ENCODE measurements at places on chromosomes 1 and 21. TPM values are rescaled to one million over a fixed set of nuclear protein-coding genes. Genes with fewer than 3 reads are reported as not detected.

The SIPA1L2 gene
- 0.54 TPM for polyA plus RNA-seq

GRCh38 chr1:110321846-110322245 is 17.3 kb upstream of the RBM15 start:
- no peak for DNase-seq

DNA sequence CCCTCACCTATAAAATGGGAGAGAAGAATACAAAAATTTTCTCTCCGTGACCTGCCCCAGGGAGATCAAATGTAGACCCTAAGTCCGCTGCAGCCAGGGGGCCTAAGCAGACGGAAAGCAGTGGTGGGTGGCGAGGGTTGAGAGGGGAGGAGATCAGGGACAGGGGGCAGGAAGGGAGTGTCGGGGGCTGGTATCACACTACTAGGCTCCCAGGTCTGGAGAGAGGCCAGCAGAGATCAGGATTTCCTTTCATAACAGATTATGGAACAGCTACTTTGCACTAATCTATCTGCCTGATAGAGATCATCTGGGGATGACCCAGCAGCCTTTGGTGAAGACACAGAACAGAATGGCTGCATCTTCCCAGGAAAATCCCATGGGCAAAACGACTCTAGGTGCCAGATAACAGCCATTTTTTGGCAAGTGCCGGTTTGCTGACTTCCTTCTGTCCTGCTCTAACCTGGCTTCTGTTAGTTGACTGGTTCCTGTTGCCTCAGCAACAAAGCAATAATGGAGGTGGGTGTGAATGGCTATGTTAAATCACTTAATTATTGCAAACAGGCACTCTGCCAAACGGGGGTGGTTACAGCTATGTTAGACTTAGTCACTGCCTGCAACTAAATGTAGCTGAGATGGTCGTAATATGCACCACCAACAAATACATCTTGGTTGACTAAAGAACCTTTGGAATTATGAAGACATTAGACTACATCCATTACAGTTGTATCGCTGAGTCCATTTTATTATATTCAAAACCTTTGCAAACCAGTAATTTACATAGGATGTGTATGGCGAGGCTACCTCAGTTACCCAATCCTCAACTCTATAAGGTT is 30.0 kb upstream of the EPS8L3 start:
- DNase-seq = peak; percentile 62

- DNase-seq = no peak
Measured at GRCh38 chr1:161115132-161115711, 2.6 kb downstream of the PFDN2 start.

DNA sequence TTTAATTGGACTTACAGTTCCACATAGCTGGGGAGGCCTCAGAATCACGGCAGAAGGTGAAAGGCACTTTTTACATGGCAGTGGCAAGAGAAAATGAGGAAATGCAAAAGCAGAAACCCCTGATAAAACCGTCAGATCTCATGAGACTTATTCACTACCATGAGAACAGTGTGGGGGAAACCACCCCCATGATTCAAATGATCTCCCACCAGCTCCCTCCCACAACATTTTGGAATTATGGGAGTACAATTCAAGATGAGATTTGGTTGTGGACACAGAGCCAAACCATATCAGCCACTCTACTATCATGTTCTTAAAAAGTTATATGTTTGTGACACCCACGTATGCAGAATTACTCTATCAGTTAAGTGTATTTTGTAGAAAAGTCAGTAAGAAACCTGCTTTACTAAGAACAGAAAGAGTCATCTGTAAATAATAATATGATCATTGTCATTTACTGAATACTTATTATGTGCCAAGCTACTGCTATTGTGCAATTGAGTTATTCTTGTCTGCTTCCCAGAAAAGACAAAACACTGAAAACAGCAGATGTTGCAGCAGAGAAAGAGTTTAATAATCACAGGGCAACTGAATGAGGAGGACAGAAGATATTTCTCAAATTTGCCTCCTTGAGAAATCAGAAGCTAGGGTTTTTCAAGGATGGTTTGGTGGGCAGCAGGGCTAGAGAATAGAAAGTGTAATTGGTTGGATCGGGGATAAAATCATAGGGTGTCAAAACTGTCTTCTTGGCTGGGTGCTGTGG is 207.7 kb upstream of the FGGY start:
- no peak for DNase-seq

The GPR37L1 gene
- not detected for polyA plus RNA-seq

- DNase-seq = no peak
Measured at GRCh38 chr1:155324717-155325602, 4.3 kb downstream of the RUSC1 start.

DNA sequence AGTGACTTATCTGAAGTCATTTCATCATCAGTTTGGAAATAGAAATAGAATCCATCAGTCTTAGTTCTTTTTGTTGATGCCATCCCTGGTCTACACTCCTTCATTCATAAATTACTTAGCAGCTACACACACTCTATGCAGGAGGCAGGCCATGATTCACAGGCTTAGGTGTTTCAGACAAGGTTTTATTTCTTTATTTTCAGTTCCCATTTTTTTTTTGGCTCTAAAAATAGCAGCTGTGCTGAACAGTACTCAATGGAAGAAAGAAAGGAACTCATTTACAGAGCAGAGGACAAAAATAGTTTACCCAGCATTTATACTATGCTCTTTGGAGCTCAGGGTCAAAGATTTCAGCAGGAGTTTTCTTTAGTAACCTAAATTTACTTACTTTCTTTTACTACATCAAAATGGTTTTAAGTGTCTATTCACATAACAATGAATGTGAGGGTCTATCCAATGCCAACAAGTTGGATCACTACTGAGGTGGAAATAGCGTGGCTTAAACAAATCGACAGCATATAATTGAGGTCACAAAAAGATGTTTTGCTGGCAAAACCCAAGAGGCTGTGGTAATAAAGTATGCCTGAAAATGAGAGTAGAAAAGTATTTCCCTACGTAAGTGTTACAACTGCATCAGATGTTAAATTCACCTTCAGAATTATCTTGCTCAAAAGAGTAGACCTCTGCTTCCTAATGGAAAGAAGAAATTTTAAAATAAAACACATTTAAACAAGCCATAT is 7.7 kb downstream of the KRTAP19-8 start:
- DNase-seq = no peak

- DNase-seq = no peak
Measured at GRCh38 chr1:43861988-43862735, 71.4 kb upstream of the ARTN start.

GRCh38 chr1:118264343-118264742 is 79.3 kb upstream of the SPAG17 start:
- no peak for DNase-seq

- DNase-seq = no peak
Measured at GRCh38 chr1:121483961-121484424, 299.2 kb downstream of the SRGAP2C start.

GRCh38 chr1:17885663-17886320 is 130.7 kb downstream of the ACTL8 start:
- DNase-seq = no peak

The SPRR2G gene
- not detected for polyA plus RNA-seq

The FCRL6 gene
- 442 TPM for polyA plus RNA-seq

The LINGO4 gene
- polyA plus RNA-seq = not detected

GRCh38 chr1:104056786-104057185 is 307.1 kb downstream of the AMY1C start:
- DNase-seq = no peak

DNA sequence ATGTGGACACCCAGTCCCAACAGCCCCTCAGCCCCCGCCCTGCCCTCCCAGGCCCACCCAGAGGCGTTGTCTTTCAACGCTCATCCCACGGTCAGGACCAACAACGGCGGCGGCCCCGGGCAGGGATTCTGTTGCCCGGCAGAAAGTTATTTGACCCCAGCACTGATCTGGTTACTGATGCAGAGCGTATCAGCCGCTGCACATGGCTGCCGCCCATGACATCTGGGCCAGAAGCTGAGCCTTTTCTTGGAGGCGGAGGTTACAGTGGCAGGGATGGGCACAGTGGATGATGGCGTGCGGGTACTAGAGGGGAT is 127.1 kb upstream of the ARHGEF16 start:
- no peak for DNase-seq

The CDC20 gene
- polyA plus RNA-seq = 4.0 TPM

GRCh38 chr21:20997636-20998455 is at the start of gene NCAM2:
TSS of gene NCAM2 (plus strand) at chr21:20998409.
- peak; percentile 41 for DNase-seq

The ABCG1 gene
- polyA plus RNA-seq = 4.3 TPM

DNA sequence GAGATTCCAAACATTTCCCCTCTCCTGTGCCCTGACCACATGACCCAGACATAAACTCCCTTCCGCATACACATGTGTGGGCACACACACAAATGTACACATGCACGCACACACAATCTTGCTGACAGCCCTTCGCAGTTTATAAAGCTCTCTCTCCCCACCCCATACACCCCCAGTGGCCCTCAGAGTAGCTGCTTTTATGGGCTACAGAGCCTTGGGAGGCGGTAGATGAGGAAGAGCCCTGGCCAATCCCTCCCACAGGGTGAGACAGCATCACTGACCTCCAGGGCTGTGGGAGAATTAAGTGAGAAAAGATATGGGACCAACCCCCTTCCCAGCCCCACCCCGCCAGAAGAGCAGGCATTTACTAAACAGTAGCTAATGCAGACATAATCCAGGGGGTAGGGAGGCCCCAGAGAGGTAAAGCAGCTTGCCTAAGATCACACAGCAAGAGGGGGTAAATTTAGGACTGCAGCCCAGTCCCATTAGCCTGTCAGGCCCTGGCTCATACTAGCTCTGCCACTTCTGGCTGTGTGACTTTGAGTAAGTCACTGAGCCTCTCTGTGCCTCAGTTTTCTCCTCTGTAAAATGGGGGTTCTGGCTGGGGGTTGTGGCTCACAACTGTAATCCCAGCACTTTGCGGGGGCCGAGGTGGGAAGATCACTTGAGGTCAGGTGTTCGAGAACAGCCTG is 5.1 kb downstream of the SDC3 start:
- no peak for DNase-seq

- DNase-seq = no peak
Measured at GRCh38 chr21:21788591-21788990, 790.4 kb downstream of the NCAM2 start.

GRCh38 chr1:224510880-224511645 is 76.5 kb upstream of the WDR26 start:
- no peak for DNase-seq

The HES3 gene
- not detected for polyA plus RNA-seq

GRCh38 chr1:191134796-191135195 is 657.1 kb upstream of the BRINP3 start:
- DNase-seq = no peak

The CYP4X1 gene
- not detected for polyA plus RNA-seq

GRCh38 chr1:93021539-93022134 is 57.4 kb upstream of the MTF2 start:
- peak; percentile 50 for DNase-seq

- DNase-seq = no peak
Measured at GRCh38 chr1:25556791-25557476, 13.5 kb downstream of the LDLRAP1 start.

DNA sequence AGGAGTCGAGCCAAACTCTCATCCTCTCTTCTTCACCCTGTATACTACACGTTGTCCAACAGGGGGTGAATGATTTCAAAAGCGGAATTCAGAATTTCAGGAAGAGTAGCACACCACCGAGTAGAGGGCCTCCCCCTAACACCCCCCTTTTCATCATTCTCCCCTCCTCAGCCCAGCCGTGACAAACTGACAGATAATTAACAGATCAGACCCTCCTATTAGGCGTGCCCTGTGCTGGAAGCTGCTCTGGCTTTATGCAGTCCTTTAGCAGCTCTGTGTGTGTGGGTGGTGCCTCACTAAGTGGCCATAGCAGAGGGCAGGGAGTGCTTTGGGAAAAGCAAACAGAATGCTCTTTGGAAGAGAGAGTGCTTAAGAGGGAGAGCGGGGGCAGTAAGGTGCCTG is 44.3 kb downstream of the PEX14 start:
- DNase-seq = no peak

The CLCA1 gene
- polyA plus RNA-seq = not detected

DNA sequence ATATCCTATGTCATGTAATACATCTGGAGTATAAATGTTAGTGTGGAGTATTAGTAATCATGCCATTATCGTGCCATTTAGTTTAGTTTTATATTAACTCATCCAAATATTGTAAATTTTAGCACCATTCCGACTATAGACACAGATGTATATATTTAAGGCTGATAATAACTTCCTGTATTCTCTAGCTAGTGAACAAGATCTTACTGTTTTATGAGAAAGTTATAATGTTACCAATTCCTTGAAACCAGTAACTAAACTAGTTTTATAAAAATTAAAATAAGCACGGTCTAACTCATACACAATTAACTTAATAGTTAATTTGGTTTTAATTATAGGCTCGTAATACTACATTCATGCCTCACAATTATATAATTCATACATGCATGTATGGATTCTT is 808.6 kb downstream of the USP25 start:
- no peak for DNase-seq

DNA sequence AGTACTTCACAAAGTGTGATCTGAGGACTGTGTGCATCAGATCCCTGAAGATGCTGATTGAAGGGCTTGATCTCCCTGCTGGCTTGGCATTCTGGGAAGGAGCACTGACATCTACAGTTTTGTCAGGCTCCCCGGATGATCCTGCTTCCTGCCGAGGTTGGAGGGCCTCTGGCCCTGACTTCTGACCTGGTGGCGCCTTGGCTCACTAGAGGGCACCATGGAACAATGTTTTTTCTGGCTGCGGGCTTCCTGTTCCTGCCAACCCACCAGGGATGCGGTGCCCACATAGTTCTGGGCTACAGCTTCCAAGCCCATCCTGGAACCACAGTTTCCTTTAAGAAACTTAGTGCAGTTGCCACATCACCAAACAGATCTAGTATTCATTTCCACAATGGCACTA is 38.8 kb upstream of the RASAL2 start:
- DNase-seq = no peak

- no peak for DNase-seq
Measured at GRCh38 chr1:54163051-54163450, 10.3 kb upstream of the CDCP2 start.

GRCh38 chr1:114764689-114765088 is 6.9 kb upstream of the CSDE1 start:
- DNase-seq = no peak

- no peak for DNase-seq
Measured at GRCh38 chr1:43902058-43902831, 31.4 kb upstream of the ARTN start.

The USP21 gene
- 9.0 TPM for polyA plus RNA-seq

- DNase-seq = no peak
Measured at GRCh38 chr1:45001011-45001481, 10.1 kb downstream of the HECTD3 start.

- no peak for DNase-seq
Measured at GRCh38 chr1:29752141-29752540, 515.8 kb downstream of the PTPRU start.

DNA sequence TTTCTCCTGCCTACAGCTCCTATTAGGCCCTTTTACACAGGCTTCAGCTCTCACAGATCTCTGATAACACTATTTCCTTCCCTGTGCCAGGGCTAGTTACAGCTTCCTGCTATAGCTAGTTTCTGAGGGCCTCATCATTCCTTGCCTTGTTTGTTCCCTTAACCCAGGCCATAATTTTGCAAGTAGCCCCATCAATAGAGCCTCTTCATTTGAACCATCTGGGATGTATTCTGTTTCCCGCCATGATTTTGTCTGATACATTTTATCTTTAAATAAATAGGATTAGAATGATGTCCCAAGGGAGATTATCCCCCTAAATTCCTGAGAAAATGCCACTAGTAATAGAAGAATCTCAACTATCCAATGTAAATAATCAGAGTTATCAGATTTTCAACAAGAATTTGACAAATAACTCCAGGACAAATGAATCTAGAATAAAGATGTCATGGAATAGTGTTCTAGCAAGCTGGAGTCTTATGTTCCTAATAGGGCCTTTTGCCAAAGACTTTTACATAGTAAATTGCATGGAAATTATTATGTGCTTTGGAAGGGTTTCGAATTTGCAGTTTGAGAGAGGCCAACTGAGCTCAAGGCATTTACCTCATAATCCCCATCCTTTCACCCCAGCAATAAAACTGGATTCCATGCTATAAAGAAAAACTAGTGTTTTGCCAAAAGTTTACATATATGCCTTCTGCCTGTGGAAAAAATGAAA is 16.1 kb downstream of the IFT25 start:
- DNase-seq = no peak
